ENCODE measurements at places on chromosomes 12 and 14.

DNA sequence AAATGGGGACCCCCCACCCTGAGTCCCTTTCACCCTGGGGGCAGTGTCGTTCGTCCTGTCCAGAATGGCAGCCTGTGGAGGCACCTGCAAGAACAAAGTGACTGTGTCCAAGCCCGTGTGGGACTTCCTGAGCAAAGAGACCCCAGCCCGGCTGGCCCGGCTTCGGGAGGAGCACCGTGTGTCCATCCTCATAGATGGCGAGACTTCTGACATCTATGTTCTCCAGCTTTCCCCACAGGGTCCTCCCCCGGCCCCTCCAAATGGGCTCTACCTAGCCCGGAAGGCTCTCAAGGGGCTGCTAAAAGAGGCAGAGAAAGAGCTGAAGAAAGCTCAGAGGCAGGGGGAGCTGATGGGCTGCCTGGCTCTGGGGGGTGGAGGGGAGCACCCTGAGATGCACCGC, 2.2 kb downstream of the DTX3 start:
- no peak for DNase-seq

DNA sequence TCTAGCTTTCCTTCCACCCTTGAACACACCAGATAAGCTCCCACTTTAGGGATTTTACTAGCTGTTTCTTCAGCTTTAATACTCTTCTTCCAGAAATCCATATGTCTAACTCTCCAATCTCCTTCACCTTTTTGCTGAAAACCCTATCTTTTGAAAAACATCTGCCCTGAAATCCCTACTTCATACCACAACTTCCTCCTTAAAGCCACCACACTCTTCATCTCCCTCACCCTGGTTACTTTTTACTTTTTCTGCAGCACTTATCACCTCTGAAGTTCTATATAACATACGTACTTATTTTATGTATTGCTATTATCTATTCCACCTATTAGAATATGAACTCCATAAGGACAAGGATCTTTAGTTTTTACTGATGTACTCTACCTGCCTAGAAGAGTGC, 28.6 kb upstream of the PTPRQ start:
- no peak for DNase-seq

GRCh38 chr14:89637581-89637980, 220.5 kb upstream of the FOXN3 start:
- no peak for DNase-seq

DNA sequence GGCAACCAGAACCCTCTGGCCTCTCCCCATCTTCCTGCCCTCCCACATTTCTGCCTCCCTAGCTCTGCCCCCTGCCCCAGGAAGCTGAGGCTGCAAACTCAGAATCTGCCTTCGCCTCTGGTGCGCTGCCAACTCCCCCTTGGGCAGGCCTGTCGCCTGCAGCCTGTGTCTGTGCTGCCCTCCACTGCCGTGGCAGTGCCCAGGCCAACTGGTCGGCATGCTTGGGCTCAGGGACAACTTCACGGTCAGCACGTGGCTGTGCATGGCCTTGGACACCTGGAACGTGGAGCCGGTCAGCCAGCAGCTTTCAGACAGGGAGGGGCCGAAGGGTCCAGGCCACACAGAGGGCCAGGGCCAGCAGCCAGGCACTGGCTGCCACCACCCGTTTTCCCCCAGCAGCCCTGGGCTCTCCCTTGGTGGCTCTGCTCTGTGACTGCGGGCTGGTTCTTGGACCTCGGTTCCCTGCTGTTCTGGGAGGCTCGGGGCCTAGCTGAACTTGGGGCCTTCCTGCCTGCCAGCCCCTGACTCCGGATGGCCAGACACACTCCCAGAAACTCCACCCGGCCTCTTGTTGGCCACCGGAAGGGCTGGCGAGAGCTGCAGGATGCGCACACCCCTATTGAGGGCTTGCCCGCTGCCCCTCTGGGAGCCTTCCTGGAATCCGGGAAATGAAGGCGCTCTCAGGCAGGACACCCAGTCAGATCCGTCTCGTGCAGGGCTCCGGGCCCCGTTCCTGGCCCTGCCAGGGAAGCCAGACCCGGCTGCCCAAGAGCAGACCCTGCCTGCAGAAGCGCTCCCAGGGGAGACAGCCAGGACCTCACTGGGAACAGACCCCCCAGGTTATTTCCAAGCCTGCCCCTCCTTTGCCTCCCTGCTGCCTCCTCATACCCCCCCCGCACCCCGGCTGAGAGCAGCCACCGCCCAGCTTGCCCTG, 34.2 kb upstream of the PPP1R13B start:
- no peak for DNase-seq

Measured in stimulated activated CD8-positive, alpha-beta memory T cell treated with anti-CD3 and anti-CD28 coated beads, Interleukin-2, amount 100 ng/mL, for 1 hour (primary cell).